ENCODE measurements at places on chromosomes 7 and 10.

DNA sequence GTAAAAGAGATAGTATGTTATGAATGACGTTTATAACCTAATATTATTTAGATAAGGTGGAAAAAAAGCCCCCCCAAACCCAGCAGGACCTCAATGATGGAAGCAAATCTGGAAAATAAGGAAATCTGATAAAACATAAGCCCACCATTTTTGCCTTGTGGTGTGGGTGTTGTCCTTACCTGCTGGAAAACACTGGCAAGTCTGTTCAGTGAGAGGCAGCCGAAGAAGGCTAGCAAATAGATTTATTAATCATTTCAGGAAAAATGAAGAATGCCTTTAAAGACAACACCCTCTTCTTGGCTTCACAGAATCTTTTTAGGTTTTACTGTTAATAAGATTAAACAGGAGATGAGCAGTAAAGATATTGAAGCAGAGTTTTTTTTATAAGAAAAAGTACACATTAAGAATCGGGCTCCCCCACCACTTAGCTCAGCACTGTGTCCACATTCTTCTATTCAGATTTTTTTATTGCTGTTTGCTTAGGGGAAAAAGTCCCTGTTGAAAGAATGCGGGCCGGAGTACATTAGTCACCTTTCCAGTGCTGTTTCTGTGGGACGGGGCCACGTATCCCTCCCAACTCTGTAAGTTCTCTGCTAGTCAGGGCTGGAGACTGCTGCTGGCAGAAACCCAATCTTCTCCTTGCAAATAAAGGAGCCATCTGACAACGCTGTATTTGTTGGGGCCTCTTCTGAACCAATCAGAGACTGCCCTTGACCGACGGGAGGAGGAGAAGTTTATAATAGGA, 104.1 kb downstream of the EVX1 start:
- no peak for DNase-seq

DNA sequence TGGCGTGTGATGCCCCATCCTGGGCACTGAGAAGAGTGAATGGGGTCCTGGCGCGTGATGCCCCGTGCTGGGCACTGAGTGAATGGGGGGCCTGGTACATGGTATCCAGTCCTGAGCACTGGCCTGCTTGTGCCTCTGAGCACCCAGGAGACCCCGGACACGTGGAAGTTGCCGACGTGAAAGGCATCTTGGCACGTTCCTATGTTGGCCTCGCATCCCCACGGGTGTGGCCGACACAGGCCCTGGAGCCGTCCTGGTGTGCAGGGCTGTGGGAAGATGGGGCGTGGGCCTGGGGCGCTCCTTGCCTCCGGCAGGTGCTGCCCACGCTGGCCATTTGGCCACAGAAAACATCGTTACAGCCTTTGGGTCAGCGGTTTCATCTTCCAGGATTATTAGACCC, 35.5 kb downstream of the CFAP46 start:
- peak; percentile 35 for DNase-seq

DNA sequence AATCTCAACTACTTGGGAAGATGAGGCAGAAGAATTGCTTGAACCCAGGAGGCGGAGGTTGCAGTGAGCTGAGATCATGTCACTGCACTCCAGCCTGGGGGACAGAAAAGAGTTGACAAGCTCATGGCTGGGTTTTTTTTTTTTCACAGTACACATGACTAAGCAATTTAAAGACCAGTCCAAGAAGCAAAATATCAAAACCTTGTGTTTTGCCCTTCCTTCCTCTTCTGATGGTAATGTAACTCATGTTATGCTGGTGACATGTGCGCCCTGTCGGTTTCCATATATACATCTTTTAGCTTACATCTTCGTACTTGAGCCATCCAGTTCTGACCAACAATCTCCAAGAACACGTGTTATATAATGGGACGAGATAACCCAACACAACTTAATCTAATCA, 237.7 kb upstream of the PLXDC2 start:
- DNase-seq = no peak

GRCh38 chr10:95247200-95247880, 43.5 kb downstream of the PDLIM1 start:
- no peak for DNase-seq

DNA sequence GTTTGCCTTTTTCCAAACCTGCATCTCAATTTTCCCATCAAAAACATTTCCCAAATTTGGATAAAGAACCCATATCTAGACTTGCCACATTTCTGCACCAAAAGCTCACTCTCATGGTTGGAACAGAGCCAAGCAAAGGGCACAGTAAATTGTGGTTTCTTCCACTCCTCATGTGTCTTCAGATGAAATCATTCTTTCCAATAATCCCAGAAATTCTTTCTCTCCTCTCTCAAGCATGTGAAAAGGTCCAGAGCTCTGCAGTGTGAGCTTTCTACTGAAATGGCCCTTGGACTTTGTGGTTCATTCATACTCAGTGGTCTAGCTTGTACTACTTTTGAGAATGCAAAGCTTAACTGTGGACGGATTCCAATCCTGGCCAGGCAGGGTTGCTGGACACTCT, 19.8 kb downstream of the PRSS2 start:
- DNase-seq = no peak
